Stimulated activated CD4-positive, alpha-beta T cell treated with anti-CD3 and anti-CD28 coated beads, Interleukin-4, amount 100 ng/mL, for 4 hours (primary cell): ENCODE measurements at places on chromosomes 1 and 21.

- DNase-seq: no peak
These were observed 956 bp upstream of the SCAF4 start for GRCh38 chr21:31732597-31733550.

- no peak for DNase-seq
These were observed 94.4 kb downstream of the WDR4 start for GRCh38 chr21:42784896-42785451.

GRCh38 chr1:165484532-165484931 is 39.6 kb upstream of the RXRG start:
- no peak for DNase-seq

DNA sequence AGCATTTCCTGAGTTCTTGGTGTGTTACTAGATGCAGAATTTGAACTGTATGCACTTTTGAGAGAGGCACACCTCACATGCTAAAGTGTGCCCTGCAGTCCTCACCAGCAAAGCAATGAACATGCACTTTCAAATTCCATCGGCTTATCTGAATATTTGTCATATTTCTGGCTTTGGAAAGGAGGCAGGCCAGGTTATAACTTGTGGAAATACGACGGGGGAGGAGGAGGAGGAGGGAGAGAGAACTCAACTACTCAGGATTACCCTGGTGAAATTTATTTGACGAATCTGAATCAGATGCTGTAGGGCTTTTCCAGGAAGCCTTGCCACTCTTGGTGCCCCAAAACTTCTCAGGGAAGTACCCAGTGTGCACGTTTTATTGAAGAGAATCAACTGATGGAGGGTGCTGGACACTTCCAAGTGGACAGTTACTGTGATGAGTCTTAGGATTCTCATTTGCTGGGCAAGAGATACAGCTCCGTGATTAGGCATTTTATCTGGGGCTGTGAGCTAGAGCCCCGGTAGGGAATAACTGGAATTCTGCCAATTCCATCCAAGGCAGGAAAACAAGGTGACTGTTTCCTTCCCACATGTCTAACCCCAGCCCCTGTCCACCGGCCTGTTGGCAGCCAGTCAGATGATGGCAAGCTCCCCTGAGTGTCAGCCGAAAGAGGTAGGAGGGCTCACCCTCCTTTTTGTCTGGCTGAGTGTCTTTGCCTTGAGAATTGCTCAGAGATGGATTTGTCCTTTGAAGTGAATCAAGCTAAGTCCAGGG is 3.8 kb downstream of the PDPN start:
- DNase-seq: no peak

DNA sequence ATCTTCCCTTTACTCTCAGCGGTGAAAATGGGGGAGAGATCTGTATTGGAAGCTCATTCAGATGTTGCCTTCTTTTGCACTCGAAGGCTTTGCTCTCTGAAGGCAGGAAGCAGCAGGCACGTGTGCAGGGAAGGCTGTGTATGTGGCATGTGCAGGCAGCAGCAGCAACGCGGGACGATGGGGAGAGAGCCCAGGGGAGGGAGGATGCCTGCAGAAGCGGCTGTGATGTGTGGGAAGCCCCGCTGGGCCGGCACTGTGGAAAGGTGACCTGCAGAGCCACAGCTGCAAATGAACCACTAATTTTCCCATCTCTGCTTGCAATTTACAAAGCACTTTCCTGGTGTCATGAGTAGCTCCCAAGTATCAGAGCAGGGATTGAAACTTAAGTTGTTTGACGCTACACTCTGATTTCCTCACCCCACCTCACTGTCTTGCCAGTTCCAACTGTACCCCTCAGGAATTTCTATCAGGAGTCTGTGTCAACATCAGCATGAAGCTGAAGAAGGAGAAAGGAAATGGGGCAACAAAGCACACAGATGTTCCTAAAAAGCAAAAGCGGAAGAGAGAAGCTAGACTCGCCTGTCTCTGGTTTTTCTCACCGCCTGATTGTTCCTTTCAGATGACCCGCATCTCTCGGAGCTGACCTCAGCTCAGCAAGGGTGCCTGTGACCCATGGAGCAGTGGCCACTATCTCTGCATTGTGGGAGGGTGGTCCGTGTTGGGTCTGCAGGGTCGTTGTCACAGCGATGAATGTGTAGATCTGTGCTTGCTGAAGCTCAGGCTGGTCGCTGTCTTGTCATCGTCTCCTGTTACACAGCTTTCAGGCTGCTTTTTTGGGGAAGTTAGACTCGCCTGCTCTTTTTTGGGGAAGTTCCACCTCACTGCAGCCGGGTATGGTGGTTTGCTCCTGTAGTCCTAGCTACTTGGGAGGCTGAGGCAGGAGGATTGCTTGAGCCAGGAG is 156.1 kb downstream of the KIF26B start:
- no peak for DNase-seq

GRCh38 chr21:45997495-45998275 is 16.1 kb downstream of the COL6A1 start:
- no peak for DNase-seq

DNA sequence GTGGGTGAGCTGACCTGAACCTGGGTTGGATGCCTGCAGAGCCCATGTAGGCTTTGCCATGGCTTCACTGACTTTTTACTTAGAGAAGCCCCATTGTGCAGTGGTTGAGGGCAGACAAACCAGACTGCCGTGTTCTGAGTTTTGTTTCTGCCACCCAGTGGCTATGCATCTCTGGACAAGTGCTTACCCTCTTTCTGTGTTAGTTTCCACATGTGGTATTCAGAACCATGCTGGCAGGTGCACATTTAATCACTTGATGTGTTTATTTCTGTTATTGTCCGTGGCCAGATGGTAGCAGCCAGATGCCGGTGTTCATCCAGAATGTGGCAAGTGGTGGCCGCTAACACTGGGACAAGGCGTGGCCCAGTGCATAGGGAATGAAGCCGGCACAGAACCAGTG is 10.3 kb upstream of the PTPN7 start:
- DNase-seq: no peak

GRCh38 chr21:45558044-45558721 is 15.9 kb upstream of the SLC19A1 start:
- no peak for DNase-seq

DNA sequence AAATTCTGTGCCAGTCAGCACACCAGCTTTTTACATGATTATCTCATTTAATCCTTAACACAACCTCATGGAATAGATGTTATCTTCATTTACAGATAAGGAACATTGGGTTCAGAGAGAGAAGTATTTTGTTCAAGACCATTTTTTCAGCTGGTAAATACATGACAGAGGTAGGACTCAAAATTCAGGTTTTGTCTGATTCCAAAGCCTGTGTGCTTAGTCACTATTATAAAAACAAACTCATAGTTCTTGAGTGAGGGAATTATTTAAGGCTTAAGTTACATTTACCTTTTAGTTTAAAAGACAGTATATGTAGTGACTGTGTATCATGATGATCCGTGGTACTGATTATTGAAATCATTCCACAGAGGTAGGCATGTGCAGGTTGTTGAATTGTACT is 125.2 kb downstream of the MAGI3 start:
- no peak for DNase-seq

GRCh38 chr1:47568763-47569162 is 130.9 kb downstream of the FOXD2 start:
- no peak for DNase-seq

GRCh38 chr1:68908316-68908715 is 411.4 kb upstream of the DEPDC1 start:
- no peak for DNase-seq

DNA sequence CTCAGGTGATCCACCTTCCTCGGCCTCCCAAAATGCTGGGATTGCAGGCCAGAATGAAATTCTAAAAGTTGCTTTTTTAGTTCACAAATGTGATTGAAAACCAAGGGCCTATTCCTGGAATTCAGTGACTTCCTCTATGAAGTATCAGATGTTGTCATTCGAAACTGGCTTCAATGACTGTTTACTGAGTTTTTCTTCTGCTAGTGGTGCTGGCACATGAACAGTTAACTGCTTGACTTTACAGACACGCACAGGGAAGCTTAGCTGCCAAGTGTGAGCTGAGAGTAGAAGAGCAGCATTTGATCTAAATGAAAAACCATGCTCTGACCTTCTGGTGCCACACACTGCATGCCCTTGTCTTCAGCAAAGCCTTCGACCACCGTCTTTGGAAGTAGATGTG is 32.8 kb upstream of the AJAP1 start:
- no peak for DNase-seq
